ENCODE measurements at places on chromosomes 13 and 19.

DNA sequence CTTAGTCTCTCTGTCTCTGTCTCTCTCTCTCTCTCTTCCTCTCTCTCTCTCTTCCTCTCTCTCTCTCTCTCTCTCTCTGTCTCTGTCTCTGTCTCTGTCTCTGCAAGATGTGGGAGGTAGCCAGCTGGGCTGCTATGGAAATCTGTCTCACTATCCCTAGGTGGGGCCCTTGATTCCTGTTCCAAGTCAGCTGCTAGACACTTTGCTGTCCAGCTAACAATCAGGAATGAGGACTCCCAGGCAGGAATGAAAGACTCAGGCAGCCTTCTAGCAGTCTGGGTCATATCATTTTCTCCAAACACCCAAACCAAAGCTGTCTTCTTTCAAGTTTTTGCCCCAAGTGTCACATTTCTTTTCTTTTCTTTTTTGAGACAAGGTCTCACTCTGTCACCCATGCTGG is 23.2 kb downstream of the CATSPERD start:
- DNase-seq = no peak

DNA sequence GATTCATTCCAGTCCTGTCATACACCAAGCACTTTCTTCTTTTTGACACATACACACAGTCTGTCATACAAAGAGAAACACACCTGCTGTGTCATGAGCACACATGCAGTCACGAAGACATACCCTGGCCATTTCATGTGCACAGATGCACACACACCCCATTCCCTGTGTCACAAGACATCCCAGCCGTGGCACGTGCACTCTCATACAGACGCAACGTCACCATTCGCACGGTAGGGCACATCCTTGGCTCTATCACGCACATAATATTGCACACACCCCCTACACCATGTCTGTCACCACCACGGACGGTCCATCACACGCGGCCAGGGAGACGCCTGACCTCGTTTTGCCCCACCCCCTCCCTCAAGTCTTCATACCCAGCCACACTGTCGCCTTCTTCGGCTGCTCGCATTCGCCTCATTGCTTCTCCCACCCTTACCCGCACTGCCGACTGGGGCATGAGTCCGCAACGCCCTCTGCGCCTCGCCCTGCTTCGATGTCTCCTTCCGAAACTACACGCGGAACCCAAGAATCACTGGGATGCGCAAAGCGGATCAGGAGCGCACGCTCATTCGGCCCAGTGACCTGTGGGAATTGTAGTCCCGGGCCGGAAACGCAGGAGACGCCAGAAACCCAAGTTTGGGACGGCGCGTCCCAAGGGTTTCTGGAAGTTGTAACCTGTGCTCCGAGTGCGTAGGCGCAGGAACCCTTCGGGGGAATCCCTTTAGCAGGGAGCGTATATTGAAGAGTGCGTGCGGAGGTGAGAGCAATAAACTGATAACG is 6.8 kb upstream of the ZNF283 start:
- no peak for DNase-seq

GRCh38 chr19:18044825-18045304 is 36.9 kb downstream of the ARRDC2 start:
- peak; percentile 93 for DNase-seq

- no peak for DNase-seq
Observed at GRCh38 chr19:39433480-39434079, 2.2 kb downstream of the RPS16 start.

GRCh38 chr19:24074720-24075454 is 12.1 kb upstream of the ZNF254 start:
- no peak for DNase-seq

GRCh38 chr13:45055198-45055901 is 65.0 kb upstream of the GTF2F2 start:
- DNase-seq = no peak

GRCh38 chr19:501646-502045 is 5.4 kb downstream of the MADCAM1 start:
- DNase-seq = no peak

- DNase-seq = no peak
Observed at GRCh38 chr19:3478409-3479176, 1.7 kb downstream of the SMIM24 start.

DNA sequence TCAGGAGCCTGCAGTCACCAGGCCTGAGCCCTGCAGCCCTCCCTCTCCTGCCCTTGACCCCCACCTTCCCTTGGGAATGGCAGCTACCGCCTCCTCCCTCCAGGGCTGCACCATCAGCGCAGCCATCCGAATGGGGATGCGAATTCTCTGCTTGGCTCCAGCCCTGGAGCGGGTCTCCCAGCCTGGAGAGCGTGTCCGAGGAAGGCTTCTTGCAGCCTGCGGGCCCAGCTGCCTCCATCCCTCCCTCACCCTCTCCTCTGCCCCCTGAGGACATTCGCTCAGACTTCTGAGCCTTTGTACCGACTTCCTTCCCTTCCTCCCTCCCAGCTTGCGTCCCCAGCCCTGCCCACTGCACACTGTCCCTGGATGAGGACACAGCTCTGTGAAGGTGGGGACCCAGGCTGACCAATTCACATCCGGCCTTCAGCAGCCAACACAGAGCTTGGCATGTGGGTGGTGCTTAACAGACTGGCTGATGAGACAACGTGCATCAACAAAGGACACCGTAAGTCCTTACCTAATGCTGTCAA is 6.0 kb upstream of the NKPD1 start:
- no peak for DNase-seq

DNA sequence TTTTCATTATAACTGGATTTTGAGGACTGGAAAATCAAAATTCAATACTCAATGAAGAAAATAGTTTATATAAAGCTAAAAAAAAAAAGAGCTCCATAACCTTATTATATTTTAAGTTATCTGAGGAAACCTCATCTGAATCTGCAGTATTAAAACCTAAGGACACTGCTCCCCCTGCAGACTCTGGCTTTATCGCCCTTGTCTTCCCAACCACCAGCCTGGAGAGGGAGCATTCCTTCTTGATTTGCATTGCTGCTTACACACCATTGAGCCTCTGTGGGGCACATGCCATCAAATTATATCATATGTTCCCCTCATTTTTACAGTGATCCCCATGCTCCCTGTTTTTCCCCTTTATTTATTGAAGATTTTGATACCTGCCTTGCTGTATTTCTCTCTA is 871.4 kb upstream of the GPC6 start:
- no peak for DNase-seq

GRCh38 chr13:47117268-47117667 is 220.4 kb upstream of the HTR2A start:
- no peak for DNase-seq

- peak; percentile 9 for DNase-seq
Observed at GRCh38 chr19:49861107-49861506, 6.3 kb downstream of the PNKP start.

GRCh38 chr13:101305981-101306411 is 110.3 kb downstream of the NALCN start:
- DNase-seq = no peak

- no peak for DNase-seq
Observed at GRCh38 chr13:113654175-113654560, 3.8 kb downstream of the ATP4B start.

DNA sequence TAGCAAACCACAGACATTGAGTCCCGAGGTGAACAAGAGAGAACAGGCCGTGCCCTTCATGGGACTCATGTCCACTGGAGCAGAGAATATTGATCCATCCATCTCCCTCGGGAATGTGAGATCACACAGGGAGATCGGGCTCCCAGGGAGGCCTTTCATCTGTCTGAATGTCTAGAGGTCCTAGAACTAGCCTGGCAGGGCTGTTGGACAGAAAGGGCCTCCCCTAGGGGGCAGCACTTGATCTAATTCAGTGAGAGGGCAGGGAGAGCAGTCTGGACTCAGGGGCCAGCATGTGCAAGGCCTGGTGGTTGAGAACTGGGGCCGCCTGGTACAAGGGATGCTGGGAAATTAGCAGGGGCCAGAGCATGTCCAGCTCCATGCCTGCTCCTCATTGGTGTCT is 4.3 kb downstream of the RUVBL2 start:
- DNase-seq = peak; percentile 74

- DNase-seq = no peak
Observed at GRCh38 chr13:97570442-97570841, 136.5 kb downstream of the RAP2A start.

- no peak for DNase-seq
Observed at GRCh38 chr13:111561091-111561781, 240.8 kb downstream of the TEX29 start.

GRCh38 chr13:73956795-73957408 is 177.3 kb downstream of the KLF12 start:
- no peak for DNase-seq

DNA sequence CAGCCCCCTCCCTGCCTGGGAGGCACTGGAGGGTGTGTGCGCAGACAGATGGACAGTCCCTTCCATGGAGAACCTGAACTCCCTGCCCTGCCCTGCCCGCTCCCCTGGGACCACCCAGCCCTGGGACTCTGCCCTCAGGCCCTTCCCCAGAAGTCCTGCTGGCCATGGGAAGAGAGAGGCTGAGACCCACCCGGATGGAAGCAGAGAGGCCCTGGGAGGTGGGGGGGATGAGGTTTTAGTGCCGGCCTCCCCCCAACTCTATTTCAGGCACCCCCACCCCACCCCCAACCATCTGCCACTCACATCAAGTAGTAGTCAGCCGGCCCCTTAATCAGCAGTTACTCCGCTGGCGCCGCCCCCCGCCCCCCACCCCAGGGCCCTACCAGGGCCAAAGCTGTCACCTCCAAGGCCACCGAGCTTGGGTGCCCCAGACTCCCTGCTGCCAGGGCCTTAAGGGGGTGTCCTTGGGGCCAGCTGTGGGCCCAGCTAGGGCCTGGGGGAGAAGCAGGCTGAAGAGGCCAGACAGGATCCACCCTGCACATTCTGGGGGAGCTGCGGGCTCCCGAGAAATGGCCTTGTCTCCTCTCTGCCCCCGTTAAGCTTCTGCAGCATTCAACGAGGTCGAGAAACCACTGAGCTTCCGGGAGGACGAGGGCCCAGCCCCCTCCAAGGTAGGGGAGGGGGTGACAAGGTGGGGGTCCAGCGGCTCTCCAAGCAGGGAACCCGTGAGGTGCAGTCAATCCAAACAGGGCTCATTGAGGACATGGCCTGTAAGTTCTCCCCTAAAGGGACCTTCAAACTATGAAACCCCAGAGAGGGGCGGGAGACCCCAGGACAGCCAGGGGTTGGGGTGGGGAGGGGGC is 17.4 kb downstream of the NMRK2 start:
- DNase-seq = no peak

- no peak for DNase-seq
Observed at GRCh38 chr19:40640744-40641143, 39.6 kb downstream of the LTBP4 start.

GRCh38 chr19:27974082-27974513 is 1238.9 kb downstream of the UQCRFS1 start:
- DNase-seq = peak; percentile 63

DNA sequence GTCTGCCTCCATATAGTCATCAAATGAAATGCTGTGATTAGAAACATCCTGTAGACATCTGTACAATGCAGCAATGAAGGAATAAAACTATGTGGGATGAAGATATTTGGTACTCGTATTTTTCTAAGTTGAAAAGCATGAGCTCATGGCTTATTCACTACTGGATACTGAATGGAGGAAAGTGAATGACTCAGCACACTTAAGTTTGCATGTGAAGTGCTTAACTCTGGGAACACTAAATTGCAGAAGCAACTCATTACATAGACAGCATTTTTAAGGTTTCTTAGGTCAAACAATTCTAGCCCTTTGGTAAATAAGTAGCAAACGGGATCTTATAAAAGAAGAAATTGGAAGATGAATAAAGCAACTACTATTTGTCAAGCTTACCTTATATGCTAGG is 429.0 kb upstream of the MIR17HG start:
- DNase-seq = no peak

DNA sequence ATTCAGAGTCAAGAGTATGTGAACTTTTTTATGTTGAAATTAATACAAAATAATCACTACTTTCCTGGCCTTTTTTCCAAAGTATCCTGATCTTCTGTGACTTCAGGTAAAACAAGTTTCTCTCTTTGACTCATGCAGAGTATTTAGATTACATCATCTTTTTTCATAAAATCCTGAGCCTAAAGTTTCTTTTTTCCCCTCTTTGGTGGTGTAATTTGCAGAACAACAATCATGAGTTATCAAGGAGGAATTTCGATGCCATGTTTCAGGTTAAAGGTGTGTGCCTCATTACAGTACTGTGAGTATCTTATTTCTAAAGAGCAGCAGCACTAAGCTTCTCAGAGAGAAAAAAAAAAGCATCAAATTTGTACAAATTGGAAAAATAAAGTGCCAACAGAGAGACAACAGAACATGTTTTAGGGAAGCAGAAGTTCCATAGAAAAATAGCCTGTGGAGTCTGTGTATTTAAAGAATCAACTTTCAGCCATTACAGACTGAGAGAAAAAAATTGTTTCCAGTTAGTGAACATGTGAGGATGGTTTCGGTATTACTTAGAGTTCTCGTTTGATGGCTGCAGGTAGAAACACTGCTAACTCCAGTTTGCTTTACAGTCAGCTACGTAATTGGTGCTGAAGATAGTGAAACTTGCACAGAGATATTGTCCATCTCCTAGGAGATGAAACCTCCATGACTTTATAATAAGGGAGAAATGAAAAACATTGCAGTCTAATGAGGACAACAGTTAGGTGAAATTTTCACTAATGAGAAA is 78.1 kb upstream of the PCDH9 start:
- DNase-seq = no peak

DNA sequence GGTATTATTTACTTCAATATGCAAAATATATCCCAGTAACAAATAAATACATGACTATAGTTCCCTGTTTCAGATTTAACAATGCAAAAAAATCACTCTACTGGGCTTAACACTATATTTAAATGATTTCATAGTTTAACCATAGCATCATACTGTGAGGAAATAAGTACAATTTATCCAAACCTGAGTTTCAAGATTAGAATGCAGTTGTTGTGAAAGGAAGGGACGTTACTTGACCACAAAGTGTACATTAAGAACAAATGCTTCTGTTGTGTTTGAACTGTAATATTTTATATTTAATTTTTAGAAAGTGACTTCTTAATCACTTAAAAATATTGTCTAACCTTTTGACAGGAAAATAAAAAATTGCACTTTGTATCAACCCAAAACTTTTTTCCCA is 1747.9 kb upstream of the SPRY2 start:
- no peak for DNase-seq

GRCh38 chr13:50845211-50845610 is 1.7 kb upstream of the DLEU7 start:
- DNase-seq = no peak

GRCh38 chr19:3154957-3155736 is 19.3 kb downstream of the GNA15 start:
- peak; percentile 69 for DNase-seq

GRCh38 chr13:91326146-91326545 is 21.3 kb upstream of the MIR17HG start:
- DNase-seq = no peak

DNA sequence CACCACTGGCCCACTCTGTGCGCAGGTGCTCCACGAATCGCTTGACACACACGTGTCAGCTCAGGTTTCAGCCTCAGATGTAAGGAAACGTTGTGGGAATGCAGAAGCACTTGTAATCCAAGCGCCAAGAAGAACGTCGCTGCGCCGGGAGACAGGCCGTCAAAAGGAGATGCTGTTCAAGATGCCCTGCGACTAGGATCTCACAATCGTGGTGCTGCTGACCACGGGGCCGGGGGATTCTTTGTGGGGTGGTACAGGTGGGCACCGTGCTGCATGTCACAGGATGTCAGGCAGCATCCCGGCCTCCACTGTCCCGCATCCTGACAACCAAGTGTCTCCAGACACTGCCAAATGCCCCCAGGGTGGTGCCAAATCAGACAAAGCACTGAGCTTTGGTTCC is 16.9 kb upstream of the SIGLEC11 start:
- no peak for DNase-seq

- DNase-seq = peak; percentile 65
Observed at GRCh38 chr19:53908106-53908934, 758 bp upstream of the CACNG7 start.

- DNase-seq = no peak
Observed at GRCh38 chr19:3365836-3366752, at the start of gene NFIC. Gene NFIC, plus strand, starts transcription at chr19:3366583. Its CDS starts 54 bp downstream, at chr19:3366637.

- DNase-seq = no peak
Observed at GRCh38 chr13:49086722-49087121, 111.0 kb downstream of the FNDC3A start.

All from NAMALWA (cell line).